NCI-H1092 (cell line): ENCODE measurements at places on chromosomes 2 and 18.

DNA sequence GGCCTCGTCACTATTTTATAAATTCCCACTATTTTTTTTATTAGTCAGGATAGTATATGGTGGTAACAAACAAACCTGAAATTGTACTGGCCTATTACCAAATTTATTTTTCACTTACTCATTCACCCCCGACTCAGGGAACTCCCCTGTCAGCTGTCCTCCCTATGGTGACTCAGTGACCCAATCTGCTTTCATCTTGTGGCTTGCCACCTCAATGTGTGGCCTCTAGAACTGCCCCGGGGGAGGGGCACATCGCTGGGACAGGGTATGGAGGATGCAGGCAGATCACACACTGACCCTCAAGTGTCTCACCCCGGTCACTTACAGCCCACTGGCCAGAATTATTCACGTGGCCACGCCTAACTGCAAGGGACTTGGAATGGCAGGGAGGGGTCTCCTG lies 71.6 kb downstream of the ACTR2 start:
- DNase-seq, result no peak

- no peak for DNase-seq
Measured at GRCh38 chr2:45439788-45440773, 171.0 kb downstream of the SRBD1 start.

DNA sequence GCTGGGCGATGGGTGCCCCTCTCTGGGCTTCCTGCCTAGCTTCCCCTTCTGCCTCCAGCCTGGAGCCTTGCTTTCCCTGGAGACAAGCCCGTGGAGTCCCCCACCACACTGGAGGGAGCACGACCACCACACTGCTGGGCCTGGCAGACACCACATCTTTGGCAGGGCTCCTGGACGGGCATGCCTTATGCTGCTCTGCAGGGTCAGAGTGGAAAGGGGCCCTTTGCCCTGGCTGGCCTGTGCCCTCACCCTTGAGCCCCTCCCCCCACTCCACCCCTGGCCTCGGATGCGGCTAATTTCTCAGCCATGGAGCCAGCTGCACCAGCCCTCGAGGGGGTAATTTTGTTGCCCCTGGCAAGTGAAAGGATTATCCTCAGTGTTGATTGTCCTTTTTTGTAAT lies 194.5 kb downstream of the LOXHD1 start:
- no peak for DNase-seq

DNA sequence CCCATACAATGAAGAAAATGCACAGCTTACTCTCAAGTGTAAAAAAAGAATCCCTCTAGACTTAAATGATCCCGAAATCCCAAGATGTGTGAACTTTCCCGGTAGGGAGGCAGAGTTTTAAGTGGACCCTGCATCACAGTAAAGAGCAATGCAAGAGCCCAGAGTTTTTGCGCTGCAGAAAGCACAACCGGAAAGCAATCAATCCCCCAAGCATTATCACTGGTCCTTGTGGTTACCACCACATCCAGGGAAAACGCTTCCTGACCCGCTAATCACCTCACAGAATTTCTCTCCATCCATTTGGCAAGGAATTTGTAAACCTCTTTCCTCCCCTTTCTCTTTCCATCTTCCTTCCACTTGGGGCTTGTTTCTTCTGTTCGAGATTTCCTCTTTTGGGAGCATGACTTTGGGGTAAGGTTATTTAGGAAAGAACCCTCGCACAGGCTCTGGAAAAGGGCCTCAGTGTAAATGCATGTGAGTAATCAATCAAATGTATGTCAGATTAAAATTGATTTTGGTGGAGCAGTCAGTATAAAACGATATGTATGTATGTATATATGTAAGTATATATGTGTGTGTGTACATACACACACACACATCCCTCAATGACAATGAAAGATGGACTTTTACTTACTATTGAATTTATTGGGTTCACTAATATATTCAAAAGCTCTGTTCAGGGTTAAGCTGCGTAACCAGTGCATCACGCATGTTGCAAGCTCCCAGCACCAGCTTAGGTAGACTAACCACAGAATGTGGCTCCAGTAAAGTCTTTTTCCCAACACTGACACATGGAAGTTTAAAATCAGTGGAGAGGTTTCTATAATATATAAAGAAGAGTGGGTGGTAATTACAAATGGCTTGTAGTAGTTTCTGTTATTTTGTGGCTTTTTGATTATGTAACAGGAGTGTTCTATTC lies 1.6 kb downstream of the PLCL1 start:
- DNase-seq, result no peak

- no peak for DNase-seq
Measured at GRCh38 chr2:44935729-44936098, 5.8 kb upstream of the SIX3 start.

DNA sequence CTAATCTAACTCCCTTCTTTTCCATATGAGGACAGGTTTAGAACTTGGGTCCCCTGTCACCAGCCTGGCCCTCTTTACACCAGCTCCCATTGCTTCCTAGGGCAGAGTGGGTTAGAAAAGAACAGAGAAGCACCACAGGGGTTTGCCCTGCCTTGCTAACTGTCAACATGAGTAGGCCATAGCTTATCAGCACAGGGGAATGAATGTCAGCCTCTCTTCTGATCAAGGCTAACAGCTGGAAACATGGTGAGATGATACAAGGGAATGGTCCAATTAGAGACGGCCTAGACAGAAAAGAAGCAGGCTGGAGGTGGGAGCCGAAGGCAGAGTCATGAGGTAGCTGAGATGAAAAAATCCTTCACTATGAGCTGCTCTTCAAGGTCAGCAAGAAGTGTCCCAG lies 189.4 kb upstream of the ACAA2 start:
- no peak for DNase-seq

DNA sequence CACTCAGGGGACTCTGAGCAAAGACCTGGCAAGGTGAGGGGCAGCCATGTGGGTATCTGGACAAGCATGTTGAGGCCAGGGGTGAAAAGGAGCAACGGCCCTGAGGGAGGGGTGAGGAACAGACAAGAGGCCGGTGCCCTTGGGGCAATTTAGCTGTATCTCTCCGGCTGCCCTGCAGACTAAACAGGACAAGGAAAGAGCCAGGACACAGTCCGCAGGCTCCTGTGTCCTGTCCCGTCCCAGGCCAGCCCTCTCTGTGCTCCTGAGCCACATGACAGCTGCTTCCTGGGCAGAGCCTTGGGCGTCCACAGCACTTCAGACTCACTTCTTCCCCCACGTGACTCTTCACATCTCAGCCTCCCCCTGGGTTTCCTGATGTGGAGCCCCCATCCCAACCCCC lies 206.1 kb downstream of the KLHL29 start:
- no peak for DNase-seq

DNA sequence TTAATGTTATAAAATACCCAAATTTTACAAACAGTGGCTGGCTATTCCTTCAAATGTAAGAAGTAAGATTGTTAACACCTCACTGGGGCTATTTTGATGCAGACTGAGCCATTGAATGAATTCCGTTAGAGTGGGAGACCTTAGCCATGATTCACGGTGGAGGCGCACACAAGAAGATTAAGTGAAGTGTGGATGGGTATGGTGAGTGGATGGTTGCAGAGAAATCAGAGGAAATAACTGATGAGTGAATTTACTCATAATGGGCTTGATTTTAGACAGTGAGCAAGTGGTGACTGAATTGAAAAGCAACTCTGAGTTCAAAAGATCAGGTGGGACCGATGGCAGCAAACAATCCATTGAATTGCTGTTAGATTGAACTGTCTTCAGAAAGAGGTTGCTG lies 75.0 kb downstream of the NRP2 start:
- DNase-seq, result no peak
